ENCODE measurements at places on chromosomes 2 and 18. TPM values are rescaled to one million over a fixed set of nuclear protein-coding genes. Genes with fewer than 3 reads are reported as not detected.

GRCh38 chr18:58870621-58871020 is 5.9 kb downstream of the ZNF532 start:
- peaks cover 93% of the 10 kb centered on the region for H3K36me3 ChIP-seq
- H3K4me1 ChIP-seq: peaks cover 3% of the 10 kb centered on the region
- DNase-seq: no peak
- no peaks in the 10 kb centered on the region for H3K27me3 ChIP-seq
- H3K4me3 ChIP-seq: peak overlapping the region; percentile 5
- H3K27ac ChIP-seq: peak overlapping the region; percentile 16

Gene CD8B2
- not detected for total RNA-seq

DNA sequence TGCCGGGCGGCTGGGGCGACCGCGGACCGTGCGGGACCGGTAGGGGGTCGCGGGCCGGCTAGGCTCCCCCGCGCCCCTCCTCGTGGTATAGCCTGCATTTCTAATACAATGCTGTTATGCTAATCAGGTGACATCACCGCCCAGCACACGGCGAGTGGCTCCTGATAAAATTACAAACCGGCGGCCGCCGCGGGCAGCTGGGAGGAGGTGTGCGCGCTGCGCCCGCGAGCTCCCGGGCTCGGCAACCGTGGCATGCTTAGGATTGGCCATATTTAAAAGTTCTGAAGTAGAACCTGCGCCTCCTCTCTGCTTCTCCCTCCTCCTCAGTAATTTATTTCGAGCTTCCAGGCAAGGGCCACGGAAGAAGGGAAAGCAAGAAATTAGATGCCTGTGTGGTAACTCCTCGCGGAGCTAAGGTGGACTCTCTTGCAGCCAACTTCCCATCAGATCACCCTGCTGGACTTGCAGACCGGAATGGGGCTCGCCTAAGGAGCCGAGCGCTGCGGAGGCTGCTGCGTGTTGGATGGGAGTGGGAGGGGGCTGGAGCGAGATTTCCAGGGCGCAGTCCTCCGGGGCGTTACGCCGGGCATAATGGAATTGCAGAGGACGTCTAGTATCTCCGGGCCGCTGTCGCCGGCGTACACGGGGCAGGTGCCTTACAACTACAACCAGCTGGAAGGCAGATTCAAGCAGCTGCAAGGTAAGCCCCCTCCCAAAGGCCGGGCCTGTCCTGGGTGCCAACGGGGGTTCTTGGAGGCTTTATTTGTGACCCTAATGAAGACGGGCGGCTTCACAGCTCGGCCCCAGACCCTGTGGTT is 102.3 kb downstream of the SPTBN1 start:
- no peaks in the 10 kb centered on the region for H3K27me3 ChIP-seq
- H3K27ac ChIP-seq: peak overlapping the region; percentile 86
- peak overlapping the region; percentile 99 for H3K4me3 ChIP-seq
- H3K36me3 ChIP-seq: no peaks in the 10 kb centered on the region
- DNase-seq: peak; percentile 87

DNA sequence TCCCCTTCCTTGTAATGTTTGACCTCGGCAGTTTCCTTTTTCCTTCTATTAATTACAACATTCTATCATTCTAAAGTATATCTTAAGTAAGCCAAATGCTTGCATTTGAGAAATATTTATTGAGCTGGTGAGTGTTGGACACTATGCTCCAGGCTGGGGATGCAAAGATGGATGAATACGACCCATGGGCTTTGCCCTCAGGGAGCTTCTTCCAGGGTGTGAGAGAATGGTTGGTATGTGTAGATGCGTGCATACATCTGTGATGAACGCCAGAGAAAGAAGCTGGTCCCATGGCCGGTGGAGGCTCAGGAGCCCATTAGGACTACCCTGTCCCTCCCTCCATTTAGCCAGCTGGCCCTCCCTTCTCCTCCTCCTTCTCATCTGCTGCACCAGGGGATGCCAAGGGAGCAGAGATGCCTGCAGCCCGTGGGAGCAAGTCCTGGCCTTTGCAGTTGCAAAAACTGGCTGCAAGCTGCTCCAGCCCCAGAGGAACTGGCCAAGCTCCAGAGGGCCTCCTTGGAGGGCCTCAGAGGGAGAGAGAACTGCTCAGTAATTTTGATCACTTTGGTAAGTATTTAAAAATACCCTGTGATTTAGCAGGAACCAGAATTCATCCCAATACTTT is 65.7 kb upstream of the FOSL2 start:
- no peak overlapping the region for H3K4me3 ChIP-seq
- peaks cover 13% of the 10 kb centered on the region for H3K4me1 ChIP-seq
- H3K27me3 ChIP-seq: no peaks in the 10 kb centered on the region
- H3K27ac ChIP-seq: no peak overlapping the region

Data from endodermal cell (in vitro differentiated cells).